NCI-H1092 (cell line): ENCODE measurements at places on chromosomes 7 and 10.

- DNase-seq, result no peak
These were observed 1009.4 kb downstream of the TYW1 start for GRCh38 chr7:68005992-68006391.

DNA sequence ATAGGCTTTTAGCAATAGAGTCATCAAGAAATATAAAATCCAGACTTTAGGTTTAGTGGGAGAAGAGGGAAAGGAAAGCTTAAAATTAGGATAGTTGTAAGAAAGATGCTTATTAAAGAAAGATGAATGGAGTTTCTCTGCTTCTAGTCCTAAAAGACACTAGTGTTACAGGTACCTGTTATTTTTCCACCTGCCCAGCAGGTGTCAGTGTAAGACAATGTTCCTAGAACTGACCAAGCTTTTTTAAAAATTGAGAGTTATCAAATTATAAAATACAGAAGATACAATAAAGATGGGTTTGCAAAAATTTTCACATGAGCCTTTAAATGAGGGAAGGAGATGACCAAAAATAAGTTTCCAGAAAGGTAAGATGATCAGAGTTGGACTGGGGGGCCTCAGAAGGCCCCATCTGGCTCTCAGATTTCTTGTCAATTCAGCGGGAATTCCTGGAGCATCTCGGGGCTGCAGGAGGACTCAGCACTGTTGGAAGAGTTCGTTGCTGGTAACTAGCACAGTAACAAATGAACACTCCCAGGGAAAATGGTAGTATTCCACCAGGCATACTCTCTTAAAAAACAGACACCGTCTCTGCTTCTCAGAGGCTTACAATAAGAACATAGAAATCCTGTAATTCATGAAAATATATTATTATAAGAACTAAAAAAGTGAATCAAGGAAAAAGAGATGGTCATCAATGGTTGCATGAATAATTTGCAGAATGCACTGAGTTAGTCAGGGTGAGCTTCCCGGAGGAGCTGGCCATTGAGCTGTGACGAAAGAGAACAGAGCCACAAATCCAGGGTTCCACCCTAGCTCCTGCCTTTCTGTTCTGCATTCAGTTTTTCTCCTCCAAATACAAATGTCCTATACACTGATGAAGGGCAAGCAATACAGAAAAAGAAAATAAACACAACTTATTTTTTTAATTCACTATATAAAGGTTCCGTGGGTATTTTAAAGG lies 71.8 kb upstream of the PIK3CG start:
- DNase-seq, result peak; percentile 20

DNA sequence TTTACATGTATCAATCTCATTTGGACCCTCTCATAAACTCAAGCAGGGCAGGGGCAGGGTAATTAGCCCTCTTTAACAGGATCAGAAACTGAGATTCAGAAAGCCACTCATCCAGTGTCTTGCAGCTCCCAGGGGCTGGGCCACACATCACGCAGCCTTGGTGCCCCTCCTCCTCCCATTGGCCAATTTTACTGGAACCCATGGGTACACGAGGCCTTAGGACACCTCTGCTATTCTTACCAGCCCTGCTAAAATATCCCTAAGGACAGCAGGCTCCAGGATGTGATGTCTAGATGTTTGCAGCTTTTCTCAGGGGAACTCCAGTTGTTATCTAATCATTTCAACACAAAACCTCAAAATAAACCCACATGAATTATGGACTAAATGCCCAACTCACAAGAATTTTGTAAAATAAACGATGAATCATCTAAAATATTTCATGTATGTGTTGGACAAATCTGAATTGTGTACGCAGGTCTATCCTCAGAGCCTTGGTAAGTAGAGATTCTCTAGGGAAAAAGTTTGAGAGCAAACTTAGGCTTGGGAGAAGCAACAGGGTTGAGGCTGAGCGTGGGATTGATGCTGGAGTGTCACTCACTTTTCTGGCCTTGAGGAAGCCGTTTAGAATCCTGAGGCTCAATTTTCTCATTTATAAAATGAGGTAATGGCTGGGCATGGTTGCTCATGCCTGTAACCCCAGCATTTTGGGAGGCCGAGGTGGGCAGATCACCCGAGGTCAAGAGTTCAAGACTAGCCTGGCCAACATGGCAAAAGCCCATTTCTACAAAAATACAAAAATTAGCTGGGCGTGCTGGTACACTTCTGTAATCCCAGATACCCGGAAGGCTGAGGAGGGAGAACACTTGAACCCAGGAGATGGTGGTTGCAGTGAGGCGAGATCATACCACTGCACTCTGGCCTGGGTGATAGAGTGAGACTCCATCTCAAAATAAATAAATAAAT lies 69.7 kb upstream of the TNS3 start:
- no peak for DNase-seq

DNA sequence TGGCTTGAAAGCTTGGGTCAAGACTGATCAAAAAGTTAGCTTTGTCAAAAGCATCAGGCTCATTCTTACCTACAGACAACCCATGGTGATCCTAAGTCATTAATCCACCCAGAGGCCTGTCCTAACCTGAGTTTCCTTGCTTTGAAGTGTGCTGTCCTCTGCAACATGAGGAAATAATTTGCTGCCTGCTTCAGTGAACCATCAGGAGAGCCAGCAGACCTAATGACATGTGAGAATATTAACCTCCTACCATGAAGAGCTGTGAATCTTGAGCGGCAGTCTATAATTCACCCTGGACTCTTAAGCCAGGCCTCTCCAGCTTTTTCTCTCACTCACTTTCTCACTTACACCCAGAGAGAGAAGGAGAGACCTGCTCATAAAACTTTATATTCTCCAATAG lies 590.0 kb downstream of the LRMDA start:
- DNase-seq, result no peak

DNA sequence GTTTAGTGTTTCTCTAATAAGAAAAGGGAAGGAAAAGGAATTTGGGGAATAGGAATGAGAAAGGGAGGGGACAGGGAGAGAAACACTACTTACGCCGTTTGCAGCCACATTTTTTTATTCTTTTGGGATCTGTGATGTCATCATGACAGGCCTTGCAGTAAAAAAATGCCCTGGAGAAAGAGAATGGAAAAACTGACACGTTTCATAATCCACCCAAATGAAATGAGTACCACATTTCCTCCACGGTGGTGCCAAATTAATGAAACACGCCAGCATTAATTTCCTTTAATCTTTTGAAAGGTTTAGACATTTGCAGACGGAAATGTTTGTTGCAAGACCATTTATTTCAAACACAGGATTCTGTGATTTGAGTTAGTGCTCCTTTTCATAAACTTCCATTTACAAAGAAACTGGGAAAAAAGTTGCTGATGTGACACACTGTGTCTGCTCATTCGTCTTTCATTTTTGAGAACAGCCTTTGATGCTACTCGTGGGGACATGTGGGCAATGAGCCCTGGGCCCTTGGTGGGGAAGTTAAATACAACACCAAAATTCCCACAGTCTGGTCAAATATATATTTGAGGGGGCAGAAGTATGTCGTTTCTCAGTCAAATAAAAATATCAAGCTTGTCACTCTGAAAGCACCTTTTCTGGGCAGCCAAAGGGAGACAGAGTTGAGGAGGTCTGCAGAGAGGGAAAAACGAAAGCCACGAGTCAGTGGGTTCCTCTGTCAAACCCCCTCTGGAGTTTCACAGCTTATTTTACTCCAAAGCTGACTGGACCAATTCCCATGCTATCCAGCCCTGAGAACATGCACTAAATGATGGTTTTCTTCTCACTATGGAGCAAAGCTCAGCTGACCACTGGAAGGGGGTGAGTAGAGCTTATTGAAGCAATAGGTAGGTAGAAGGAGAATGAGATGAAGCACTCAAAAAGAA lies 625.5 kb downstream of the KCNMA1 start:
- DNase-seq, result no peak

- DNase-seq, result no peak
These were observed 16.6 kb upstream of the LANCL2 start for GRCh38 chr7:55348502-55348901.

GRCh38 chr10:79490400-79491142 lies 21.8 kb upstream of the EIF5AL1 start:
- no peak for DNase-seq

- DNase-seq, result no peak
These were observed 712.7 kb upstream of the IGFBP3 start for GRCh38 chr7:46633630-46634240.

GRCh38 chr7:108421720-108422331 lies 34.4 kb downstream of the NRCAM start:
- no peak for DNase-seq

GRCh38 chr7:26928703-26929347 lies 64.4 kb upstream of the SKAP2 start:
- no peak for DNase-seq
